SK-N-DZ (cell line): ENCODE measurements at places on chromosomes 3 and 15.

DNA sequence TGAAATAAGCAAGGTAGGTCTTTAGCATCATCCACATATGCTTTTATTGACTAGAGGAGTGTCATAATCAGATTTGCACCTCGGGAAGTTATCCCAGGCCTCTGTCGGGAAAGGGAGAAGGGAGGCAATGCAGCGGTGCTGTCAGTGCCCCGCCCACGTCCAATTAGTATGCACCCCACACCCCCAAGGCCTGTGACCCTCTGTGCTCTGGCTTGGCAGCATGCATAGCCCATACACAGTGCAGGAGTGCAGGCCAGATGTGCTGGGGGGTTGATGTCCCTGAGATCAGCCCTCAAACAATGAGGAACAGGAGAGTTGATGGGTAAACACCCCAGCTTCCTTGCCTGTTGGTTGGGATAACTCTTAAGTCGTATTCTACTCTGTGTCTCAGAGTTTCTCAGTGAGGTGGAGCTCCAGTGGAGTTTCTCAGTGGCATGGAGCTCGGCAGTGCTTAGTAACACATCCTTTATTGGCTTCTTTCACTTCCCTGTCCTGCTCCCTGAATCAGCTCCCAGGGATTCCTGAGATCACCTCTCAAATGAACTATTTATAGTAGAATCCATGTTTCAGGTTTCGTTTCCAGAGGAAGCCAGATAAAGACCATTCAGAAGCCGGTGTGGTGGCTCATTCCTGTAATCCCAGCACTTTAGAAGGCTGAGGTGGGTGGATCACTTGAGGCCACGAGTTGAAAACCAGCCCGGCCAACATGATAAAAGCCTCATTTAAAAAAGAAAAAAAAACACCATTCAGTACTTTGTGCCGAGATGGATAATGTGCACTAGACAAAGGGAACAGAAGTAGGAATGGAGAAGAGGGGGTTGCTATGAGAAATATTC, 26.7 kb upstream of the NDUFB4 start:
- DNase-seq: no peak

DNA sequence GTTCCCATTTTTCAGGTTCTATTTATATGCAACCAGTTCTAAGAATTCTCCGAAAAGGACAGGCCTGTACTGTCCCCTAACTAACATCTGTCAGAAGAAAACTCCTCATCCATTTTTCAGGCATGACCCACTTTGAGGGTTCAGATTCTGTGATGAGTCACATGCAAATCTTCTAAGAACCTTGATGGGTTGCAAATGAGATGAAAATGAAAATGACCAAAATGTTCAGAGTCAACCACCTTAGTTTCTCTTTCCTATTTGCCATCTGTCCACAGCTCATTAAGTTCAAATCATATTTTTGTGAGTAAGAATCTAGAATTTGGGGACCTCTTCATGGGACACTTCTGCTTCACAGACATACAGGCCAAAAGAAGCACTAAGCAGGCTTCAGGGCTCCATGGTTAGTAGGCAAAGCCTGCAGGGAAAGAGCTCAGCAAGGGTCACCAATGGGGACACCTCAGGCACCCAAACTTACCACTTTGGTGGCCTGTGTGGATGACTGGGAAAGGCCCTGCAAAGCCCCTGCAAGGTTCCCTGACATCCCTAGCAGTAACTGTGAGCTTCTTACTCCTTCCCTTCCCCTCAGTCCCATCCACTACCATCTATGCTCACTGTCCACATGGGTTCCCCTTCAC, 122.0 kb downstream of the WDR76 start:
- DNase-seq: no peak

DNA sequence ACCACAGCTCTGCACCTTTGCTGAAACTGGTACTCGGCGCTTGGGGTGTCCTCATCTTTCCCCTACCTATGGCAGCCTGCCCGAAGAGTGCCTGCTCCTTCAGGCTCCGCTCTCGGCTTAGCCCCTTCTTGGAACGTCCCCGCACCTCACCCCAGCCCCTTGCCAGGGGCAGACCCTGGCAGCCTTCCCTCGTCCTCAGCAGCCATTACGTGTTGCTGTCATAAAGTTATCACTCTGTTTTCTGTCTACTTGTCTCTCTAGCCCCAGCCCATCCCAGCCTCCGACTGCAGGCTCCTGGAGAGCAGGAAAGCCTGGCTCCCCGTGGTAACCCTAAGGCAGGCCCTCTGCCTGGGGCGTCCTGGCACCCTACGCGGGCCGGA, 5.1 kb upstream of the BAHD1 start:
- no peak for DNase-seq

- DNase-seq: no peak
Measured at GRCh38 chr3:160479376-160479775, 29.8 kb upstream of the TRIM59 start.

DNA sequence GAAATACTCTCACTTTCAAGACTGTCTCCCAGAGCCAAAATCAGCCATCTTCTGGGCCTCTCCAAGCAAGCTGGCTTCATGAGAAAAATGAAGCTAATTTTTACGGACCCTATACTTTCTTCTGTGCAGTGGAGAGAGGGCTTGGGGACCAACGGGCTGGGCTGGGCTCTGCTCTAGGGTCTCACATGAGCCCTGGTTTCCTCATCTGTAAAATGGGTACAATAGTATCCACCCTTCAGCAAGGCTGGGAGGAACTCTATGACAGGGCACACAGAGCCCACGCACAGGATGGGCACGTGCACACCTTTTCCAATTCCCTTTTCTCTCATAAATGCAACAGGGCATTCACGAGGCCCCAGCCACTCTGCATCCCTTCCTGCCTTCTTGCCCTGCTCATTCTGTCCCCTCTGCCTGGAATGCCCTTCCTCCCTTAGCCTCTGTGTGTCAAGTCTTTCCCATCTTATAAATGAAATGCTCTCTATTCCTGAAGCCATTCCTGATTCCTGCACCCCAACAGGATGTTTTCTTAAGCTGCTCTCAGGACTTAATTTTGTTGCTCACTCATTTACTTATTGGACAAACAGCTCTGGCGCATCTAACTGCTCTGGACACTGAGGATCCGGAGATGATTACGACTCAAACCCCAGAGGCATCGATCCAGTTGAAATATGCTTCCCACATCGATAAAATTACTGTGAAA, 32.9 kb upstream of the SEC13 start:
- DNase-seq: no peak

- DNase-seq: no peak
Measured at GRCh38 chr15:41584636-41585126, 25.7 kb downstream of the TYRO3 start.

DNA sequence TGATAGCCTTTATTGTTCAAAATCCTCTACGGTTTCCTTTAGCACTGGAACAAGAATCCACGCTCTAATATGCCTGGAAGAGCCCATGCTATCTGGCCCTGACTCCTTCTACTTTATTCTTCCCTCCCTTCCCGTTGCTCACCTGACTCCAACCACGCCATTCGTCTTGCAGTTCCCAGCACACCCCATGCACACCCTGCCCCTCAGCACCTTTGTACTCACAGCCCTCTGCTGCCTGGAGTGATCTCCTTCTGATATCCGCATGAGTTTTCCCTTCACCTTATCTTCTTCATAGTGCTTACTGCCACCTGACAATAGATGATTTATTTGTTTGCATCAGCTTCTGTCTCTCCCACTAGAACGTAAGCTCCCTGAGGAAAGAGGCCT, 16.6 kb upstream of the BCL2A1 start:
- DNase-seq: no peak

DNA sequence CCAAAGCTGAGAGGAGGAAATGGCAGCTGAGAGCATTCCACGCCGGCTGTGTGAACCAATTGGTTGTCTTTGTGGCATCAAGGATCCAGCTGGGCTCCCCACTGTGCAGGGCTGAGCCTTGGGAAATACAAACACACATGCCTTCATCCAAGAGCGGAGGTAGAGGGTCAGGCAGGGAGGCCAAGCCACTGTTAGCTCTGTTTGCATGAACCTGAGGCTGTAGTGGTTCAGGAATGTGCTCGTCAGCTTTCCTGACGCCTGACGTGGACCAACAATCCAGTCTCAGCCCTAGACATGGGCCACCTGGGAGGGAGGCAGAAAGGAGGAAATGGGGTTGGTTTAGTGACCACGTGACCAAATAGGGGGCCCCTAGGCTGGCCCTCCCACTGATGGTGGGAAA, 276.9 kb downstream of the TLE3 start:
- DNase-seq: no peak

GRCh38 chr3:70989174-70989573, 594.4 kb downstream of the FOXP1 start:
- no peak for DNase-seq

DNA sequence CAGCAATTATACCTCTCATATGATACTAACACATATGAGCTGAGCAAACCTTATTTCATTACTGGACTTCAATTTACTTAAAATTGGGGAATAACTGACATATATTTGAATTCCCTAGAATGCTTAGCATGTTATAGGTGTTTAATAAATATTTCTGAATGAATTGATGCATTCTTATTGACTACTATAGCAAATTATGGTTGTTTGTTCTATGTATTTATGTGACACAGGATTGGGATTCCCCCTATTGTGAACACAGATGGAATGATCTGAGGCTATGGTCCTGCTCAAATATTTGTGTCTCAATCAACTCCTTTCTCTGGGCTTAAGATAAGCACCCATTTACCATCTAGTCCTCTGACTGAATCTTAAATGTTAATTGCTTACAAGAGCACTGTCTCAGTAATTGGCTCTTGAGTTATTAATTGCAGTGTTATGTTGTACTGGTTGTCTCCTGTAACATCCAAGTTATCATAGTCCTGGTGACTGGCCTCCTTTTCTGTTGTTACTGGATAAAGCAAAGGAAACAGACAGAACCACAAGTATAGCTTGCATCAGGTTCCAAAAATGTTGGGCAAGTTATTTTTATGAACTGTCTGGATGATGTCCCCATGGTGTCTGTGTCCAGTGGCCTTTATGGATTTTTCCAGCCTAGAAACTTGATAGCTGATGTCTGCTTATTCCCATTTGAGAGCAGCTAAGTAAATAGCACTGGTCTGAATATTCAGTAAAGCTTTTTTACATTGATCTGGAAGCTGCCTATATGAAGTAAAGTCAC, 2.3 kb upstream of the UACA start:
- no peak for DNase-seq

GRCh38 chr15:101013201-101013550, 94.0 kb downstream of the LRRK1 start:
- DNase-seq: no peak

GRCh38 chr15:88803241-88803919, at the start of gene ACAN:
Gene ACAN, plus strand, starts transcription at chr15:88803436. Its CDS starts 32,771 bp downstream, at chr15:88836207.
- no peak for DNase-seq

- DNase-seq: no peak
Measured at GRCh38 chr3:188286087-188286513, 132.1 kb downstream of the LPP start.

GRCh38 chr15:77944002-77944867, 133.3 kb downstream of the TBC1D2B start:
- peak; percentile 86 for DNase-seq

DNA sequence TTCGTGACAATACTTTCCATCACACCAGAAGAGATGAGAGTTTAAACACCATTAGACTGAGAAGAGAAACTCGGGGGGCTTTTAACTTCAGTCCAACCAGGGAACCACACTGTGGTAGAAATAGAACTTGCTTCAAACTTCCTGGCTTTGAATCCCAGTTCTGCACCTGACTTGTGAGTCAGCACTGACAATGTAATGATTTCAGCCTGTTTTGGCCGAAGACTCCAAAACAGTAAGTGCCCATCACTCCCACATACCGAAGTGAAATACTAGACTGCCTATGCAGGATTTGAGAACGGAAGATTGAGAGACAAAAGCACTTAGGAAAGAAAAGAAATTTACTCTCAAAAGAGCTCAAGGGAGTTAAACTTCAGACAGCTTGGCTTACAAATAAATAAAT, 27.0 kb downstream of the C2CD4B start:
- DNase-seq: no peak

DNA sequence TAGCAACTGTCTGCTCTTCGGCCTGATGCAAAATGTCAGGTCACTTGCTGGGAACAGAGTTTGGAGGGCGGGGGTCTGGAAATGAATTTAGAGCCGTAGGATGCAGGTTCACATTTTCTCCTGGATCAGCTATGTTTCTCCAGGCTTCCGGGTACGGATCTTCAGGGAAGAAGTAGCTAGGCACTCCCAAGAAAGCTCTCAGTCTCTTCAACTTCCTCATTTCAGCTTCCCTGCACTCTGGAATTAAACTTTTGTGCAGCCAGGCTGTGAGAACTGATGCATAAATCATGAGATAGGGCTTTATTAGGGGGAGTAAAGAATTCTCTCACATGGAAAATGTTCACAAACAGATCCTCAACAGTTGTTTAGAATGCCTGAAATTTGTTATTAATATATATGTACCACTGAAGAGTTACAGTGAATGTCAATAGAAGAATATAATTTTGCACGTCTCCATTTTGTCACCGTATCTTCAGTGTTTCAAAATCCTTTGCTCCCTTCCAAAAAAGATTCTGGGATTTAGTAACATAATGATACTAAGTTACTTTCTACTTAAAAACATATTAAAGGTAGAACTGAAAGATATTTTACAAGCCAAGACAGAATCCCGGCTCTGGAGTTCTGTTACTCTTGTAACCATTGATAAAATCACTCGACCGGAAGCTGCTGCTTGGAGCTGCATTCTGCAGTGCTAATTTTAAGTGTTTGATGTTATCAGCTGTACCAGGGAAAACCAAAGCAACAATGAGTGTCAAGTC, 178.5 kb upstream of the P2RY1 start:
- peak; percentile 24 for DNase-seq

- DNase-seq: no peak
Measured at GRCh38 chr3:160546727-160547126, 18.6 kb downstream of the KPNA4 start.

- DNase-seq: peak; percentile 68
Measured at GRCh38 chr15:77580996-77581682, 51.6 kb downstream of the LINGO1 start.

- DNase-seq: peak; percentile 79
Measured at GRCh38 chr3:31004025-31004678, 109.7 kb upstream of the GADL1 start.

- DNase-seq: no peak
Measured at GRCh38 chr3:122298239-122298638, 26.8 kb upstream of the CSTA start.

GRCh38 chr3:31879365-31879764, 101.7 kb downstream of the OSBPL10 start:
- DNase-seq: no peak

- no peak for DNase-seq
Measured at GRCh38 chr15:88619796-88620195, 1.3 kb upstream of the AEN start.

- no peak for DNase-seq
Measured at GRCh38 chr3:10419637-10420232, 85.7 kb downstream of the ATP2B2 start.

- DNase-seq: no peak
Measured at GRCh38 chr3:108106031-108106430, 15.2 kb upstream of the CD47 start.

- DNase-seq: peak; percentile 69
Measured at GRCh38 chr3:124768812-124769211, 38.6 kb downstream of the UMPS start.
